ENCODE measurements at places on chromosomes 3 and 15. TPM values are rescaled to one million over a fixed set of nuclear protein-coding genes. Genes with fewer than 3 reads are reported as not detected.

The ACKR4 gene
- total RNA-seq = not detected

The PCOLCE2 gene
- total RNA-seq = 38.2 TPM

The MYO1E gene
- total RNA-seq = 211 TPM

The OR5K1 gene
- not detected for total RNA-seq

The NUP210 gene
- 32.3 TPM for total RNA-seq

The RBP2 gene
- total RNA-seq = not detected

The WWTR1 gene
- 105 TPM for total RNA-seq

The IMPG2 gene
- not detected for total RNA-seq

The RPUSD2 gene
- total RNA-seq = 16.4 TPM

The C15orf39 gene
- total RNA-seq = 25.0 TPM

The TPRG1 gene
- 0.21 TPM for total RNA-seq

The PIGZ gene
- 1.6 TPM for total RNA-seq

The RUBCN gene
- total RNA-seq = 10.9 TPM

The PARP15 gene
- total RNA-seq = not detected

The AMOTL2 gene
- 41.2 TPM for total RNA-seq

The NUSAP1 gene
- total RNA-seq = 65.2 TPM

The MOBP gene
- not detected for total RNA-seq

The DNAH12 gene
- total RNA-seq = 0.19 TPM

The PLXNB1 gene
- total RNA-seq = 14.2 TPM

The ZPLD1 gene
- total RNA-seq = not detected

The CASR gene
- not detected for total RNA-seq

The TIPIN gene
- total RNA-seq = 26.1 TPM

The GHSR gene
- total RNA-seq = not detected

The RTP3 gene
- not detected for total RNA-seq

The GRAMD1C gene
- 0.59 TPM for total RNA-seq

The TEX9 gene
- total RNA-seq = 6.1 TPM

The GOLGA6L7 gene
- total RNA-seq = not detected

The PPARG gene
- total RNA-seq = 41.7 TPM

The TMC3 gene
- not detected for total RNA-seq

The SH2D7 gene
- total RNA-seq = not detected

The AADACL2 gene
- total RNA-seq = not detected

The CRABP1 gene
- 0.71 TPM for total RNA-seq

The SERPINI2 gene
- total RNA-seq = not detected

The SI gene
- not detected for total RNA-seq

The PLCH1 gene
- total RNA-seq = 1.1 TPM

The TTC21A gene
- 1.4 TPM for total RNA-seq
